DND-41 (cell line): ENCODE measurements at places on chromosomes 7 and 10.

DNA sequence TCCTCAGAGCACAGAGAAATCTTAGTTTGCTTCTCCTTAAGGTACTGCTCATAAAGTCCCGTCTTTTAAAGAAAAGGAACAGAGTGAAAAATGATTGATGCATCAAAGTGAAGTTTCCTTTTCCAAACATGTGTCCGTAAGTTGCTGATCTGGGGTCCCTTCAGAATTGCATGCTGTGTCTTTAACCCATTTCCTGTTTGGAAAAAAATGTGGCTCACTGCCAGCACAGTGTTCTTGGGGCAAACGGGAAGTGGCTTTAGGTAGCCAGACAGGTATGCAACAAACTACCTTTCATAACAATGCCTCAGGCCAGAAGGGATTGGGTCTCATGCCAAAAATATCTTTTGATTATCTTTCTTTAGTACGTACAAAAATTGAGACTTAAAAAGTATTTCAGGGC is 50.9 kb downstream of the TFAM start:
- DNase-seq = peak; percentile 9

DNA sequence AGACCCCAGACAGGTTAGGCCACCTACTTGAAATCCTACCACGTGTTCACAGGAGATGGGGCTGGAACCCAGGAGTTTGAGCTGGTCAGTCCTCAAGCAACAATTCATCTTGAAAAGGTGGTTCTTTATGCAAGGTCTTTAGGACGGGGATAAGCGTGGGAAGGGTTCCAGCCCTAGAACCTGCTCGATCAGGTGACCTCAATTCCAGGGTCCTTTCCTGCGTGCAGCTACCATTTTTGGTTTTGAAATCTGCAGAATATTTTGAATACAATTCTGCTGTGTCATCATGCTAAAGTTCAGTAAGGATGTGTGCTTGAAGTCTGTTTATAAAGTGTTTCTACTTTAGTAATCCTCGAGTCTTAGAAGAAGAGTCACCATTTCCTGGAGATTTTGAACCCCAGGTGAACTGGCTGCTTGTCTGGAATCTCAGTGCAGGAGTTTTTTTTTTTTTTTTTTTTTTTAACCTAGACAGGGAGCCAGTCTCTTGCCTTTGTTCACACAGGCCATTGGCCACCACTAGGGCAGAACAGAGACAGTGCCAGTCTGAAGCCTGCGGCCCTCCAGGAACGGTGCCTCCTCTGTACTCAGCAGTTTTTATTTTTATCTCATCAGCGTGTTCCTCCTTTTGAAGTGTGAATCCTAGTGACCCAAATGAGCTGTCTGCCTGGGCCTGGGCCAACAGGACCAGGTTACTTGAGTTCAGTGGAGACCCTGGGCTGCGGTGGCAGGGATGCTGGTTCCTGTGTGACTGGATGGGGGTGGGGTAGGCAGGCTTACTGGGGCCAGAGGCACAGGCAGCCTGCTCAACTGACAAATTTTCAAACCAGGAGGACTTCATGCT is 54.6 kb downstream of the EEPD1 start:
- peak; percentile 42 for DNase-seq

DNA sequence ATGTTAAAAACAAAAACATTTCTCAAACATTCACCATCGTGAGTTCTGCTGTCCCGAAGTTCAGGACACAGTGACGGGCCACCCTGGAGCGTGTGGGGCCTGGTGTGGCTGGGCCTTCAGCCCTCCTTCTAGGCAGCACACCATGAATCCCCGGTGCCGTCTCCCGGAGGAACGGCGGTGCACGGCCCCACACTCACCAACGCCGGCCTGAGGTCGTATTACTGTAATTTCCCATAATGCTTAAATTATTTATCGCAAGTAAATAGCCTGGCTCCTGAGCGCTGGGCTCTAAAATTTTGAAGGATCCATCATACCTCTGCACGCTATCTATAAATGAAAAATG is 1.4 kb downstream of the STK32C start:
- no peak for DNase-seq

- DNase-seq = no peak
Measured at GRCh38 chr10:67296926-67297325, 371.1 kb downstream of the LRRTM3 start.

DNA sequence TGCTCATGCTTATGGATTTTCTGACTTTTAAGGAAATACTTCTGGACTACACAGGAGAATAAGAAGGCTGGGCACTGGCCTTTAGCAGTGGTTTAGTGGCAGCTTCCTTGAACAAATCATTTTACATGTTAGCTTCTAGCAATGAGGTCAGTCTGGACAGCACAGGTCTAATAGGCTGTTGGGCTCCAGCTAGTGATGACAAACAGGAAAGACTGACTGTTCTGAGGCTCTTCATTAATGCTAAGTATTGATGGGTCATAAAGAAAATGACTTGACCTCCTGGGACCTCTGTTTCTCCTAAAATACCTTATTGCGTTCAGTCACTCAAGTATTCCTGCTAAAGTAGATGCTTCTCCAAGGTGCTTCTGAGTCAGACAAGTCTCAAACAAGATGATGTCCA is 4.9 kb upstream of the RHOBTB1 start:
- no peak for DNase-seq

- no peak for DNase-seq
Measured at GRCh38 chr7:18873734-18874336, 243.6 kb downstream of the TWIST1 start.

DNA sequence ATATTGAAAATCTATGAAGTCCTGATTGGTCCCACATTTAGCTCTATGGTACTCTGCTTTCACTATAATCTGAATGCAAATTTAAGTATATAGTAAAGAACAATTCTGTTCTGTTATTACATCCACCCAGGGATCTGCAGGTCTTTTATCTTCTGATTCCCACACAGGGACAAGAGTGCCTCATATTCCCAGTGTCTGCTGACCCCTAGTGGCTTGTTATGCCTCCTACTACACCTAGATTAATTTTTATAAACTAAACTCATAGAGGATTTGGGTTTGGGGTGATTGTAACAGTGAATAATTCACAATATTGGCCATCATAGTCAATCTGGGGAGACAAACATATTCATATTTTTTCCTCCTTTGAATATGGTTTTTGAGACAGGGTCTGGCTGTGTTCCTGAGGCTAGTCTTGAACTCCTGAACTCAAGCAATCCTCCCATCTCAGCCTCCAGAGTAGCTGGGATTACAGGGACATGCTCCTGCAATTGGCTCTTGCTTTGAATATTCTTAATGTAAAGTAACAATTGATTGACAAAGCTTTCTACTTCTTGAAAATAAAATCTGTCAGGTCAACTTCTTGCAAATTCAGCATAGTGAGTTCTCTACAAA is 282.1 kb downstream of the KCND2 start:
- DNase-seq = peak; percentile 27

DNA sequence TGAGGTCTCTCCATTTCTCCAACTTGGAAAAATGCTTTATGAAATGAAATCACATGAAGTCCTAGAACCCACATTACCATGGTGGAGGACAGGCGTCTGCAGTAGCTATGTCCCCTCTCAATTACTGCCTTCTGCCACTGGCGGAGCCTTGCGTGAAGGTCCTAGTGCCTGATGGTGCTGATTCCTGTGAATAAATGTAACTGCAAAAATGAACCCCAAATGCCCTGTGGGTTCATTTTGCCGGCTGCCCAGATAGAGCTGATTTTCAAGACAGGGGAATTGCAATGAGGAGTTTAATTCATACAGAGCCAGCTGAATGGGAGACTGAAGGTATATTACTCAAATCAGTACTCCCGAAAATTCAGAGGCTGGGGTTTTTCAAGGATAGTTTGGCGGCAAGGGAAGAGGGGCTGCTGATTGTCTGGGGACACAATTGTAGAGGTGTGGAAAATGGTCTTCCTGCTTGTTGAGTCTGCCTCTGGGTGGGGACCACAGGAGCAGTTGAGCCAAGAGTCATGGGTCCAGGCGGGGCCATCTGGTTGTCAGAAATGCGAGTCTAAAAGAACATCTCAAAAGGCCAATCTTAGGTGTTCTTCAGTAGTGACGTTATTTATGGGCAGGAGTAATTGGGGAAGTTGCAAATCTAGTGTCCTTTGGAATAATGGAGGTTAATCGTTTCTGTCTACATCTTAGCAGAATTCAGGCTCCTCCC is 13.5 kb downstream of the PRF1 start:
- no peak for DNase-seq

GRCh38 chr10:11373717-11374171 is 237.7 kb downstream of the USP6NL start:
- no peak for DNase-seq

DNA sequence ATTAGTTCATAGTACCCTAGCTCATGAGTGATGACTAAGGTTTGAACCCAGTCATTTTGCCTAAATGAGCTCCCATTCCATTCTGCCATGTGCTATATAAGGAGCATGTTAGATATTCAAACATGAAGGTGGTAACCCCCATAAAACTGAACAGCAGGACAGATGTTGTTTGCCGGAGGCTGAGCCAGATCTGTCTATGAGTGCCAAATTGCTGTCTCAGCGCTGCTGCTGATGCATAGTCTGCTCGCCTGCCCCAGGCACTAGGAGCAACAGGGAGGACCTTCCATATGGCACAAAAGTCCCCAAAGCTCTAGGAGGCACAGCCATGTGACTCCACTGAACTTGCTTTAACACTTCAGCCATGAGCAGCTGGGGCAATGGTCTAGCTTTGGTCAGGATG is 466.0 kb upstream of the GHITM start:
- no peak for DNase-seq

DNA sequence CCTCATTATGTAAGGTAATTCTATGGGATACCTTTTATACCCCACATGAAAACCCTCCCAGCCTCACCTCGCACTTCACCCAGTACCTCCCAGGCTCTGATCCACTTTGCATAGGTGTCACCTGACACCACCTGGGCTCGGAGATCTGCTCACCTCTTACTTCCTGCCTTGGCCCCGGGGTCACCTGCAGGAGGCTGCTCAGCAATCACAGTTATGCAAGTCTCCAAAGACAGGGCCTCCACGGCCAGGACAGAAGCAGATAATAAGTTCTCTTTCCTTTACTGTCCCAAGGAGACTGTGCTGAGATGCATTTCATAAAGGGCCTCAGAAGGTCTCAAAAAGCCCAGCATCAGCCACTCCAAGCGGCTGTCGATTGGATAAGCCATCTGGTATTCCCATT is 112.4 kb upstream of the PPP2R2D start:
- no peak for DNase-seq

DNA sequence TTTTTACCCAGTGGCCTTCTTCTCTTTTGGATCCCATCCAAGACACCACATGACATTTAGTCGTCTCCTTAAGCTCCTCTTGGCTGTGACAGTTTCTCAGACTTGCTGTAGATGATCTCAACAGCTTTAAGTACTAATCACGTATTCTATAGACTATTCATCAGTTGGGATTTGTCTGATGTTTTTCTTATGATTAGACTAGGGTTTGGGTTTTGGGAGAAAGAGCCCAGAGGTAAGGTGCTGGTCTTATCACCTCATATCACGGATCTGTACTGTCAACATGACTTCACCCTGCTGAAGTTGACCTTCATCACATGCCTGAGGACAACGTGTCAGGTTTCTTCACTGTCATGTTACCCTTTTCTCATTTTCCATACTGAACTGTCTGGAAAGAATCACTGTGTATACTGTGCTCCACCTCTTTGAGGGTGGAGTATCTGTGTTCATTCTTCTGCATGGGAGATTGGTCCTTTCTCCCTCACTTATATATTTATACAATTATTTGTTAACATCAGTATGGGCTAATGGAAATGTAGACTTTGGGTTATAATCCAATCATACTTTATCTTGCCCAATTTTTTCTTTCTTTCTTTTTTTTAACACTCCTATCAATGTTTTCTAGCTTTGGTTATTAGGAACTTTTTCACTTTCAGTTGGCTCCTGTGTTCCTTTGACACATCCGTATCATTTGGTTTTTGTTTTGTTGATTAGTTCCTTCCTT is 6.4 kb upstream of the HKDC1 start:
- DNase-seq = no peak
